ENCODE measurements at places on chromosomes 2 and 18.

GRCh38 chr2:150485114-150485870, 2.2 kb downstream of the RND3 start:
- no peak for DNase-seq

DNA sequence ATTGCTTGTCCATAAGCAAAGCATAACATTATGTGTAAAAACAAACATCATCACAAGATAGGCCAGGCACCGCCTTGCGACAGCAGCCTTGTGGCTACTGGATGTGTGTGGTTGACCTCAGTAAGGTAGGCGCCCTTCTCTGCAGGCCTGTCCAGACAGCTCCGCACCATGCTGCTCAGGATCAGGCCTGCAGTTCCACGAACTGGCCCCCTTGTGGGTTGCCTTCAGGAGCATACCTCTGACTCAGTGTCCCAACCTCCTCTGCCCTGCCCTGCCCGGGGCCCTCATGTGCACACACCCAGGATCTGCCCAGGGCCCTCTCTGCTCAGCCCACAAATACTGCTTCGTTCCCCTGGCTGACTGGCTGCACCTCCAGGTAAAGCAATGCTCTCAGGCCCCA, 16.1 kb upstream of the ZNF236 start:
- DNase-seq = no peak

- DNase-seq = no peak
Measured at GRCh38 chr2:52613064-52613463, 1154.5 kb upstream of the CHAC2 start.

DNA sequence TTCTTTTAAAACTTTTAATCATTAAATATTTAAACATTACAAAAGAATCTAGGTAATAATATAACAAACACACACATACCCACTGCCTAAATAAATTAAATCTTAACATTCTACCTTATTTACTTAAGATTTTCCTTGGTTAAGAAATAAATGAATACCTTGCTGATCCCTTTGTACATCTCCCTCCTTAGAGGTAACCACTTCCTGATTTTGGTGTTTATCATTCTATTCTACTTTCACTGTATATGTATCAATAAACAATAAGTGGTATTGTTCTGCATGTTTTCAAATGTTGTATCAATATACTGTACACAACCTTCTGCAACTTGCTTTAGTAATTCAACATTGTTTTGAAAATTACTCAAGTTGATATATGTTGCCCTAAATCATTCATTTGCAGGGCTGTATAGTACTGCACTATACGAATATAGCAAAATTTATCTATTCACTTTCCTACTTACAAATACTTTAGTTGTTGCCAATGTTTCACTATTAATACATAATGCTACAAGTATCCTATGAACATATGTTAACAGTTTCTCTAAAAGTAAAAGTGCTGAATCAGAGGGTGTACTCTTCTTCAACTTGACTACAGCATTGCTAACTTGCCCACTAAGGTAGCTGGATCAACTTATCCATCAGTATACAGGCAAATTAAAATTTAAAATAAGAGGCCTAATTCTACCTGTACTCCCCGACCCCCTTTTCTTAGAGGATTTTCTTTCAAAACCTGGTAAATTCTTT, 65.8 kb downstream of the MEMO1 start:
- no peak for DNase-seq

DNA sequence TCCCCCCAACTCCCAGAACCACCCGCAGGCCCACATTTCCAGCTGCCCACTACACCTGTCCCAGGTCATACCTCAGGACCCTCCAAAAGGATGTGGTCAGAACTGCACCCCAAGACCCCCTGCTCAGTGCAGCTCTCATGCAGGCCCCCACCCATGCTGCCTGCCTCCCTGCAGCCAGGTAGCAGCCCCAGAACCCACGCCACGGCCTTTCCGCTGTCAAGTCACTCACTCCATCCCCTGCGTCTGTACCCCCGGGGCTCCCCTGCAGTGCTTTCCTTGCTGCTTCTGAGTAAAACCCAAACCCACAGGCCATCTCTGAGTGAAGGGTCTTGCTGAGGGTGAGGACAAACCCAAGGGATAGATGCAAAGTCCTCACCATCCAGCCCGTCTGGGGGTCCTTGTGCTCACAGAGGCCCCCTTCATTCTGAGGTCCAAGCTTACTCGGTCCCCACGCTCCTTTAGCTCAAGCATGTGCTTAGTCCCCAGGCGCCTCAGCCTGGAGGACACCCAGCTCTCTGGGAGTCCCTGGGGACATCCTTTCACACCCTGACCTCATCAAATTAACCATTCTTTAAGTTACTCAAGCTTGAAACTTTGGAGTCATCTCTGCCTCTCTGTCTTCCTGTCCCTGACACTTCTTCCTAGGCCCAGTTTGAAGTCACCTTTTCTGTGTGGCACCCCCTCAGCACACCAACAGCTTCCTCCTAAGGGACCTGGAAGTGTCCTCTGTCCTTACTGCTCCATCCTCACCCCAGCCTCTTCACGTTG, 130.1 kb downstream of the SMAD7 start:
- DNase-seq = no peak

DNA sequence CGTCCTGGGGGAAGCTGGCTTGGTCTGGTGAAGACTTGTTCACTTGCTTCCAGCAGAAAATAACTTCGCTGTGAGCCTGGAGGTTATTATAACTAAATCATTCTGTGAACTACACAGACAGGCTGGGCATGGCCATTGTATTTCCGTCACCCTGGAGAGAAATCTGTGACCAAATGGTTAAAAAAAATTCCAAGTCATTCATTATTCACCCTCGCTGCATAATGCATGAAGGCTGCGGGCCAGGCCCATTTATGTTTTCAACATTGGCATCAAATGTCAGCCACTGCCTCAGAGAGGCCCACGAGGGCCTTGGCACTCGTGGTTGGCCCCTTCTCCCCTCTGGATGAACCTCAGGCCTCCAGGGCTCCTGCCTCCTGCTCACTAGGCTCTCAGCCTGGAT, 57.7 kb downstream of the RRM2 start:
- no peak for DNase-seq

- DNase-seq = no peak
Measured at GRCh38 chr18:55283309-55283708, 304.7 kb downstream of the TCF4 start.
